ENCODE measurements at places on chromosomes 1 and 21.

GRCh38 chr1:95532335-95532734 lies 298.3 kb downstream of the RWDD3 start:
- DNase-seq, result no peak

GRCh38 chr1:184405094-184405800 lies 18.4 kb downstream of the C1orf21 start:
- DNase-seq, result no peak

DNA sequence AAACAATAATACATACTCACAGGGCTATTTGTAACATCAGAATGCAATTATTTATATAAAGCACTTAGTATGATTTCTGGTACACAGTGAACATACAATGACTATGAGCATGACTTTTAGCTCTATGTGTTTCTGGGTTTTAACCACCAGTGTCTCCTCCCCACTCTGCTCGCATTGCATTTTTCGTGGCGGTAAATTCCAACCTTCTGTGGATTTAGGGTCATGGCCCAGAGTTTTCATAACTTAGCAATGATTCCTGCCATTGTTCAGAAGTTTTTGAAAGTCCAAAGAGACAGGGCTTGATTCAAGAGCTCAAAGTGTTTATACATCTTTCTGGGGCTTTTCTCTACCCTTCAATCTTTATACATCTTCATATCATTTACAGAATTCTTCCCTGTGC lies 191.3 kb downstream of the BACH1 start:
- no peak for DNase-seq

DNA sequence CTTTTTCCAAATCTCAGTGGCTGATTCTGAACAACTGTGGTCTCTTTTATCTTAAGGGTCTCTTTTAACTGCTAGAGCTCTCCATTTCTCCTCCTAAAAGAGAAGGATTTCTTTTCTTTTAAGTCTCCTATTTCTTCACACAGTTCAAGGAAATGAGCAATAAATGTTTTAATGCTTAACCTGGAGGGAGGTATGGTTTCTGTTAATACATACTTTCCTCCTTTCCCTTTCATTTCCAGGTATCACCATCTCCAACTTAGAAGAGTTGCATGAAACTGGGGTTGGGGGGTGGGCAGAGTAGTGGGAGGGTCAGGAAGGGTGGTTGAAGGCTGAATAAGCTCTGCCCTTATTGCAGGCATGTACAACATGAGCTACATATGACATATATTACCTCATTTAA lies 31.4 kb downstream of the HSD3B2 start:
- no peak for DNase-seq

- peak; percentile 33 for DNase-seq
Measured at GRCh38 chr1:116380499-116381242, 7.6 kb downstream of the ATP1A1 start.

GRCh38 chr1:79042117-79042516 lies 35.6 kb upstream of the ADGRL4 start:
- no peak for DNase-seq

GRCh38 chr1:59150577-59151386 lies 146.1 kb upstream of the FGGY start:
- no peak for DNase-seq

GRCh38 chr1:238396140-238396539 lies 505.4 kb upstream of the ZP4 start:
- no peak for DNase-seq
